ENCODE measurements at places on chromosomes 16 and 17.

GRCh38 chr16:27792486-27793248 is 242.7 kb downstream of the KATNIP start:
- DNase-seq = no peak

- DNase-seq = peak; percentile 11
Observed at GRCh38 chr16:7405166-7405565, 72.5 kb downstream of the RBFOX1 start.

GRCh38 chr17:67635681-67636080 is 82.1 kb upstream of the NOL11 start:
- DNase-seq = peak; percentile 49

GRCh38 chr17:33204701-33205100 is 88.4 kb downstream of the ASIC2 start:
- DNase-seq = no peak

GRCh38 chr17:69757688-69758430 is 317.2 kb upstream of the KCNJ16 start:
- peak; percentile 24 for DNase-seq

GRCh38 chr16:56789360-56789759 is 59.4 kb downstream of the NUP93 start:
- DNase-seq = peak; percentile 45

DNA sequence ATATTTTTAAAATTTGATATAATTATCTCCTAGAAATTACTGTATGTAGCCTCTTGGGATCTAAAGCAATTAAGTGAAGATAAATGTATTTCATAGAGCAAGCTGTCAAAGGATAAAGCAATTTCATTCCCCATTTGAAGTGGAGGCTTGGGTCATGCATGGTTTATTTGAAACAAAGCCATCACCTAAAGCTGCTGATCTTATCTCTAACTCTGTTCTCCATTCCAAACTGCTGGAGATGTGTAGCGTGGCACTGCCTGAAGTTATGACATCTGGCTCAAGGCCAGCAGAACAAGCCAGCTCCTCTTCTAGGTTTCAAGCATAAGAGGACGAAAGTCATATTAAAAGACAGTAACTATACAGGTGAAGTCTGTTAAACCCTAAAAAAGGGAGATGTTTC is 83.9 kb downstream of the HIC1 start:
- no peak for DNase-seq

DNA sequence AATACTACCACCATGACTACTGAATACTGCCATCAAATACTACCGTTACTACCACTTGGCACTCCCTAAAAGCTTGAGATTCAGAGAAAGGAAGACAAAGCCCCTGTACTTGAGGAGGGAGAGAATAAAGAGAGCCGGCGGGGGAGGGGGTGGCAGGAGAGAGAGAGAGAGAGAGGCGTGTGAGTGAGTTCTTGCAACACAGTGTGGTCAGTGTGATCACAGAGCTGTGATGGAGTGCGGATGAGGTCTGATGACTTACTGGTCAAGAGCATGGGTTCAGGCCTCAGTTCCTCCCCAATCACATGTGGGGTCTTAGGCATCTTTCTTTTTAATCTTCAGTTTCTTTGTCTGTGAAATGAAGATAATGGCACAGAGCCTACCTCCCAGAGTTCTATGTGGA is 19.2 kb downstream of the PRKCB start:
- DNase-seq = no peak

DNA sequence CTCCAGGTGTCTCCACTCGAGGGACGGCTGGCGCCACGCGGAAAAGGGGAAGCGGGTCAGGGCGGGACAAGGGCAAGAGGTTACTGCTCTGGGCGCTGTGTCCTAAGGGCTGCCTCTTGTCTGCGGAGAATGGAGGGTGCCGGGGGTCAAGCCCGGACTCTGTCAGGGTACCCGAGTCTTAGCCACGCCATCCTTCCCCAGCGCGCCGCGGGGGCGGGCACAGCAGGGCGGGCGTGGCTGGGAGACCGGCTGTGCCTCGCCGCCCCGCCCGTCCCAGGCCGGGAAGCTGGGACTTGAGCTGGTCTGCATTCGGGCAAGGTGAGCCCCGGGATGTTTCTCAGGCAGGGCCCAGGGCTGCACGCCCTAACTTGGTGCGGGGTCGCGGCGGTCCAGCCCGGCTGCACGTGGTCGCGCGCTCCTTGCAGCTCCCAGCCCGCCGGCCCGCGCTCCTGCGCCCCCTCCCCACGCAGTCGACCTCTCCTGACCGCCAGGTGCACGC is 6.2 kb upstream of the ACTG1 start:
- peak; percentile 73 for DNase-seq

- DNase-seq = no peak
Observed at GRCh38 chr17:6547336-6547735, 9.0 kb downstream of the PITPNM3 start.

DNA sequence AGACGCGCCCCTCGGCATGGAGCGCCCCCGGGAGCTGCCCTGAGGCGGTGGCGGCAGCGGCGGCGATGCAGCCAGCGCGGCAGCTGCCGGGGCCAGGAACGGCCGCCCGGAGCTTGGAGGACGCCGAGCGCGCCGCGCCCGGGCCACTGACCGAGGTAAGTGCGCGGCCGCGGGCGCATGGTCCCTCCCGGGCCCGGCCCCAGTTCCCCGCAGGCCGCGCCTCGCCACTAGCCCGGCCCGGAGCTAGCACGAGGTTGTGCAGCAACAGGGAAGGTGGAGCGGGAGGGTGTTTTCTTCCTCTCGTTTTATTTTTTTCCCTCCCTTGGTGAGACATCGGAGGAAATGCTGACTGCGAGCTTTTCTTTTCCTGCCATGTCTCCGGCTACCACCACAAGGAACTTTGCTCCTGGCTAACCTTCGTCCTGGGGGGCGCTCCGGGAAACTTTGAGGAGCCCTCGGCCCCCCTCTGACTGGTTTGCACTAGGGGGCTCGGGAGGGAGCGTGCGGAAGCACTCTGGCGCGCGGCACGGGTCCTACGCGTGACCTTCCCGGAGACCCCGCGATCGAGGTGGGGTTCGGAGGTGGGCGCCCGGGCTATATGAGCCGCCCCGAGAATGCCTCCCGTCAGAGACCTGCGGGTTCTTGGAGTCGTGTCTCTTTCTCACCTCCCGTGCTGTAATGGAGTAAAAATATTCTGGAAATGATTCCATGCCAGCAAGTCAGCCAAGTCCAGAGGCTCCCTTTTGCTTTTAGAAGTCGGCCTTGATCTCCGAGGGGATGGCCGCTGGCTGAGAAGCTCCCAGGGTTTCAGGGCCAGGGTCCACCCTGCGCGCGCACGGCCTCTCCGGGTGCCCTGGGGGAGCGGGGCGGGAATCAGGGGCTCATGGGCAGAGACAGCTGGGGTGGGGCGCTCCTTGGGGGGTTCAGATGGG is 868 bp downstream of the KCNJ12 start:
- DNase-seq = peak; percentile 63

GRCh38 chr17:41178341-41178740 is 320 bp upstream of the KRTAP4-2 start:
- peak; percentile 58 for DNase-seq

- DNase-seq = peak; percentile 49
Observed at GRCh38 chr17:62807812-62808575, at the start of gene MARCHF10. Gene MARCHF10 (minus strand): TSS chr17:62808314. CDS start chr17:62801735, 6,579 bp downstream.

Measured in AG08396 (cell line).